ENCODE measurements at places on chromosomes 12 and 14.

DNA sequence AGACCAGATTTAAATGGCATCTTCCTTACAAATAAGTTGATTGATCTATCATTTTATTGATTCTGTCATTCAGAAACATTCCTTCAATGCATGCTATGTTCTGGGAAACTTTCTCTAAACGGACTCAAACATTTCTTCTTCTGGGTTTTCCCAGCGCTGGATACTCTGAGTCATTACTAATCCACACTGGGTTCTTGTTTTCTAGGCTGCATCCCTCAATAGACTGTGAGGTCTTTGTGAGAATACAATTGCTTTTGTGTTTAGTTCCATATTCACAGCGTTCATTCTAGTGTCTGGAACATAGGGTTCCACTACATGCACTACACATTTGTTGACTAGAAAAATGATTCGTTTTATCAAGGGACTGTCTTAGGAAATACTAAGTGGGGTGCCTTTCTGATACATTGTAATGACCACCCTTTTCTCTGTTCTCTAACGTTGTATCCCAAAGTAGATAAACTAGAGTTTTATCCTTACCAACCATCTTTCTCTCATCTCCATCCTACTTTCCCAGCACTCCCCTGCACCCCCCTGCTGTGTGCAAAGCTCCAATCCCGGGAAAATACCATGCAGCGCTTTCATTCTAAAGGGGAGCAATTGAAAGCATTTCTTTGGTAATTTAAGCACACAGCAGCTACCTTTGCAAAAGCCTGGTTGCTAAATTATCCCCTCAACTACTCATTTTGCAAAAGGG is 878.7 kb downstream of the DIO2 start:
- no peak for DNase-seq

DNA sequence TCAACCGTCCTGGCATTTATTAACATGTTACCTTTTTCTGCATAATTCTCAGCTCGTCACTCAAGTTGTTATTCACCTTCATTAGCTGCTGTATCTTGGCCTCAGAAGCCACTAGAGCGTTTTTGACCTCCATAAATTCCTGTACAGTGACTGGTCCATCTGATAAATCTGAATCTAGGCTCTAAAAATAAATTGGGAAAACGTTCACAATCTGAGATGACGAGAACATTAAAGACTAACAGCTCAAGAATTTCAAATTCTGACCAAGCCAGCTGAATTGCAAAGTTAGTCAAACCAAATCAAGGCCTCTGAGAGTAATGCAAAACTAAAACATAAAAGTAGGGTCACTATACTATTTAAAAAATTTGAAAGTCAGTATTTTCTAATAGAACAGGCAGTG is 45.0 kb downstream of the GIT2 start:
- no peak for DNase-seq

DNA sequence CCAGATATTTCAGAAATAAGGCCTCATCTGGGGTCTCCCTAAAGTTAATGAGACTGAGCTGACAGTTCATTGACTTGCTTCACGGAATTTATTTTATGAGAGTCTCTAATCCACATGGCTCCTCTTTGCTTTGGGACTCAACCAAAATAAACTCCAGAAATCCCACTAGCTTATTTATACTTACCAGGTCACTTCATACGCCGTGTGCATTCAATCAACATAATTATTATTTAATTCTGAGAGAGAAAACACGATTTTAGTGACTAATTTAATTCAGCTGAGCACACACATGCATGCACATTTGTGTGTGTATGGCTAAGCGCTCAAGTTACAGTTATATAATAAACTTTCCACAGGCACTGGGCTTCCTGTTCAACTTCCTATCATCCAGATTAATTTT is 333.4 kb upstream of the CCDC196 start:
- DNase-seq: no peak

GRCh38 chr14:54209511-54210250 is 187.1 kb upstream of the CDKN3 start:
- DNase-seq: no peak

GRCh38 chr12:20601668-20602280 is 93.4 kb upstream of the SLCO1C1 start:
- DNase-seq: peak; percentile 40

GRCh38 chr14:78005325-78005724 is 164.8 kb upstream of the NRXN3 start:
- peak; percentile 34 for DNase-seq

DNA sequence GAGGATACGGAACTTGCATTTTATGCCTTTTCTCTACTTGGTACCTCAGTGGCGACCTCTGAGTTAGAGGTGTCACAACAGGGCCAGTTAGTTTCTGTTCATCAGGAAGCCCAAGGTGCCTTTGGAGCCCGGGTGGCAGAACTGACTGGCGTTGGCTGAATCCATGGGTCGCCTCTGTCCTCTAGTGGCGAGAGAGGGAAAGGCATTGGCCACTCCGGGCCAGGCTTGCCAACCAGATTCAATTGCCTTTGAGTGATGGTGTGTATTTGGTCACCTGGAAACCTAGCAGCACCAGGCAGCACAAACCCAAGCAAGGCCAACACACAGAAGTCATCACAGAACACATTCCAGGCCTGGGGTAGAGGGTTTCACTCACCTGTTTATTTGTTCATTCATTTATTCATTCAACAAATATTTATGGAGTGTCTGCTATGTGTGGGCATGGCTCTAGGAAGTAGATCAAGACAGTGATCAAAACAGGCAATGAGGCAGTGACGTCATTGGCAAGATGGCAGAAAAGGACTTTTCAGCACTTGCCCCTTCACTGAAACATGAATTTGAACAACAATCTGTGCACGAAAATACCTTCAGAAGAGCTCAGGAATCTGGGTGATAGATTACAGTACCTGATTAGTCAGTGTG is 40.5 kb upstream of the KCNA5 start:
- DNase-seq: peak; percentile 19

- peak; percentile 3 for DNase-seq
Observed at GRCh38 chr12:50685641-50686040, 78.3 kb upstream of the ATF1 start.

- DNase-seq: no peak
Observed at GRCh38 chr14:51490205-51490604, 161.5 kb upstream of the FRMD6 start.

DNA sequence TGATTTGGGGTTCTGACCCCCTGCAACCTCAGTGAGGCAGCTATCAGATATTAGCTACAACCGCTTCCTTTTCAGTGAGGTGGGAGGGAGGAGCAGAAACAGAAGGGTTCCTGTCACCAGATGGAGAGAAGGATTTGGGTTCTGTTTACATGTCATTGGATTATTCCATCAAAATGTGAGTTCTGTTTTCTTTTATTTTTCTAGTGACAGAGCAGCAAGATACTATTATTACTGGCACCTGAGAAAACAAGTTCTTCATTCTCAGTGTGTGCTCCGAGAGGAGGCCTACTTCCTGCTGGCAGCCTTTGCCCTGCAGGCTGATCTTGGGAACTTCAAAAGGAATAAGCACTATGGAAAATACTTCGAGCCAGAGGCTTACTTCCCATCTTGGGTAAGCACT is 52.8 kb downstream of the FRMD6 start:
- no peak for DNase-seq

- DNase-seq: no peak
Observed at GRCh38 chr12:50397117-50397650, 775 bp upstream of the FAM186A start.

DNA sequence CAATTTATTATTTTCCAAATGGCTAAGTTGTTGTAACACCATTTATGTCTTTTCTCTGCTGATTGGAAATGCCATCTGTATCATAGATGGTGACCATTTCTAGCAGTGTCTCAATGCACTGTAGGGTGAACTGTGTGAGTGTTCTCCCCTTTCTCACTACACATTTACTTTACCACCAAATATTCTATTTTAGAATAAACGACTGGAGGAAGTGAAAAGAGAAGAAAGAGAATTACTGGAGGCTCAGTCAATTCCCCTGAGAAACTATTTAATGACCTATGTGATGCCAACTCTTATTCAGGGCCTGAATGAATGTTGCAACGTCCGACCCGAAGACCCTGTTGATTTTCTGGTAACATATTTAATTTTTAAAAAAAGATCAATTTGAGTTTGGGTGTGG is 15.5 kb upstream of the PAPOLA start:
- DNase-seq: no peak

DNA sequence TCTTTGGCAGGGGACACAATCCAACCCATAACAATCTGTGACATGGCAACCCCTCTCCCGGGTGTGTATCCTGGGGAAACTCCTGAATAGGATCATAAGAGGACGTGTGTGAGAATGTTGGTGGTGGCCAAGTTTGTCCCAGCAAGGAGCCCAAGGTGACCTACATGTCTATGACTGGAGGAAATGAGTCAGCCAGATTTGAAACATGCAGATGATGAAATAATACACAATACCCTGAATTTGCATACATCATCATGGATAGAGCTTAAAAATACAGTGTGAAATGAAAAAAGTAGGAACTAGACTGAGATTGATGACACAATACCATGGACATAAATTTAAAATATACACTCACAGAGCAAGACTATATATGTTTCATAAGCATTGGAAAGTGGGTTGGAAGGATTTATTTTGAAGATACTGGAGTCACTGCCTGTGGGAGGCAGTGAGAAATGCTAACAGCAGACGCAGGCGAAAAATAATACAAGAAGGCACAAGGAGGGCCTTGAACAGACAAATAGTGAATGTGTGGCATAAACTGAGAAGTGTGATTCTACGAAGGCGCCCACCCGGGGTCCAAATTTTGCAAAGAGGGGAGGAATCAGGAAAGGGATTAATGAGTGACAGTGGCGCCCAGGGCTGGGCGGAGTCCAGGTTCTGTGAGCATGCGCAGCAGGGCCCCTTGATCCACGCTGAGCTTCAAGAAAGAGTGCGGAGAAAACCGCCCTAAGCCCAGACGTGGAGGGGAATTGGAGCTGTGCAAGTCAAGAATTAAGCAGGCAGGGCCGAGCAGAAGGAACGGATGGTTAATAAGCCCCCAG is 7.0 kb upstream of the MAP1LC3B2 start:
- peak; percentile 18 for DNase-seq

- DNase-seq: peak; percentile 30
Observed at GRCh38 chr12:120110550-120111501, 5.7 kb downstream of the RAB35 start.

- no peak for DNase-seq
Observed at GRCh38 chr12:68743356-68743755, 2.6 kb upstream of the SLC35E3 start.

- peak; percentile 25 for DNase-seq
Observed at GRCh38 chr14:35229084-35229791, 62.9 kb upstream of the PSMA6 start.

DNA sequence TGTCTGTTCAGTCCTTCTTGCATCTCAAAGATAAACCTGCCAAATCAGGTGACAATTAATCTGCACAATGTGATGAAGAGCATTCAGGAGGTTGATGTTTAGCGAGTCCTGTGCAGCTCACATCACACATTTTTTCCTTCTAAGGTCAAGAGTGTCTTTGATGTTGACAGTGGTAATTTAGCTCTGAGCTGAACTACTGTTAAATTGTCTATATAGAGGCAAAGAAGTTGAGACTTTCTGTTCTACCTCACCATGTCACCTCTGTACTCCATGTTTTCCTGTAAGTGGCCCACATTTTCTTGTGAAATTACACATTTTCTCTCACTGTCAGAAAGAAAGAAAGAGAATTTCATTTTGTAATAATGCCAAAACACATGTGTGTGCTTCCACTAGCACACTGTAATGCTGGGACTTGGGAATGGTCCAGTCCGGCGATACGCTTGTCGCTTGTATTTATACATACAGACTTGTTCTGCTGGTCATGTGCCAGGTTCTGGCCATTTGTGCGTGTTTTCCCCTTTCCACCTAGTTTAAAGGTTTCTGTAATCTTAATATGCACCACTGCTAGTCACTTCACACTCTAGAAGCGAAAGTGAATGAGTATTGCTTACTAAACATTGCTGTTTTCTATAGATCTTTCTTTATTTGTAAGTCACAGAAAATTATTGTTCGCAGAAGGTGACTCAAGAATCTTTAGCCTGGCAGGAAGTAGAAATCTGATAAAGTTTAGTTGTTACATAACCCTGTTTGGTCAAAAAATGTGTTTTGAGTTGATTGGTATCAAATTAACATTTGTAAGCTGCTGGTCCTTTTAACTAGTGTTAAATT is 328.9 kb downstream of the TMTC2 start:
- DNase-seq: no peak

DNA sequence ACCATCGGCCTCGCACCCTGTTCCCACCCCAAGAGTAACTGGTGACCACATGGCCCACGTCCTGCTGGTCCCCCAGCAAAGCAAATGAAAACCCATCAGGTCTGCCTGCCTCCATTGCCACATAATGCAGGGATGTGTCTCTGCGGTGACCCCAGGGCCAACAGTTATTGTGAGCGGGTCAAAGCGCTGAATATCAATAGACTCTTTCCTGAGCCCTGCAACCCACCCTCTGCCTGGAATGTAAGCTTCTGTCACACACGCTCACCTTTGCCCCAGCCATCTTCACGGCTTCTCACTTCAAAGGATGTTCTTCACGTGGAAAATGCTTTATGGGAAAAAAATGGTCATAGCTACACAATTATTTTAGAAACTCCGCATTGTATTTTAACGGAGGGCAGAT is 63.9 kb downstream of the FZD10 start:
- no peak for DNase-seq

DNA sequence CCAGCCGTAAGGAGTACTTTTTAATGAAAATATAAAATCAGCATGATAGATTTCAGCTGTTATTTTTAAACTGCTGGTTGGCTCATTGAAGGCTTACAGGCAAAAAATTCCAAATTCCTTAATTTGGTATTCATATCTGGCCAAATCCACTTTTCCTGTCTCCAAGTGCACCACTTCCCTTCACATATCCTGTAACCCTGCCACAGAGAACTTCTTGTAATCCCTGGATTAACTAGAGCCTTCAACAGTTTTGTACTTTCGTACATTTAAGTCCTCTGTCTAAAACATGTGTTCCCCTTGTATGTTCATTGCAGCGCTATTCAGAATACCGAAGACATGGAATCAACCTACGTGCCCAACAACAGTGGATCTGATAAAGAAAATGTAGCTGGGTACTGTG is 9.6 kb downstream of the PUS7L start:
- DNase-seq: no peak

GRCh38 chr12:114319422-114319821 is 86.5 kb downstream of the TBX5 start:
- DNase-seq: no peak

DNA sequence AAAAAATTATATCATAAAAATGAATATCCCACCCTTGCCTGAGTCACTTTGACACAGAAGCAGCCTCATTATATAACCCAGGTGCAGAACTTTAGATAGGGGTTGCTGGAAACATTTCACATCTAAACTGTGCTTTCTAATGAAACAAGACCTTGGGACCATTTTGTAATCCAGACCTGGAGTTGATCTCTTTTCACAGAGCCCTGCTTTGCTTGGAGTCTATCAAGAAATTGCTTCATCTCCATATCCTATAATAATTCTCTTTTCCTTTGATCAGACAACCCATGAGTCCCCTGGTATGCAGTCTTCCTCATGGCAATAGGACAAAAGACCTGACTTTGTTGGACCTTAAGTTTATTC is 76.3 kb downstream of the HSD17B6 start:
- no peak for DNase-seq

- DNase-seq: no peak
Observed at GRCh38 chr12:107378609-107379008, 285.3 kb upstream of the CRY1 start.

GRCh38 chr14:77316872-77317301 is 3.8 kb downstream of the POMT2 start:
- DNase-seq: no peak
